Endothelial cell of umbilical vein (primary cell): ENCODE measurements at places on chromosomes 3 and 15.
A peak's percentile ranks its signal among the peaks of the same experiment; 100 is the strongest.

- no peaks in the 10 kb centered on the region for H3K27me3 ChIP-seq
- no peaks in the 10 kb centered on the region for H3K36me3 ChIP-seq
- no peak overlapping the region for H3K4me3 ChIP-seq
- no peaks in the 10 kb centered on the region for H3K4me1 ChIP-seq
- H3K27ac ChIP-seq = no peak overlapping the region
- no peak for DNase-seq
These were observed 16.8 kb upstream of the CRBN start for GRCh38 chr3:3196148-3196861.

DNA sequence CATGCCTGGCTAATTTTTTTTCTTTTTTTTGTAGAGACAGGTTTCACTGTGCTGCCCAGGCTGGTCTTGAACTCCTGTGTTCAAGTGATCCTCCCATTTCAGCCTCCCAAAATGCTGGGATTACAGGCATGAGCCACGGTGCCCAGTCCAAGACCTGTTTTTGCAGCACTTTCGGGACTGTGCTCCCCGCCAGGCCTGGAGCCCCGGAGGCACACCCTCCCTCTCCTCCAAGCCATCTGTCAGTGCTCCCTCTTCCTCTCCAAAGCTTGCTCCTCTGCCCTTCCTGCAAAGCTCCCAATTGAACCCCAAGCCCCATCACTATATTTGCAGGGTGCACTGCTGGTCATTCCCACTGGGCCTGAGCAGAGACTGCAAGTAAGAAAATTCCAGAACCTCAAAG is 98.1 kb downstream of the CORO2B start:
- H3K36me3 ChIP-seq = no peaks in the 10 kb centered on the region
- no peak overlapping the region for H3K27ac ChIP-seq
- no peaks in the 10 kb centered on the region for H3K4me1 ChIP-seq
- H3K27me3 ChIP-seq = peaks cover 3% of the 10 kb centered on the region

- H3K4me1 ChIP-seq = no peaks in the 10 kb centered on the region
- no peaks in the 10 kb centered on the region for H3K27me3 ChIP-seq
- no peak overlapping the region for H3K4me3 ChIP-seq
- H3K36me3 ChIP-seq = no peaks in the 10 kb centered on the region
- no peak overlapping the region for H3K27ac ChIP-seq
These were observed 94.9 kb upstream of the NSMCE3 start for GRCh38 chr15:29364426-29365078.

GRCh38 chr3:24854748-24855147 is 360.1 kb upstream of the THRB start:
- H3K36me3 ChIP-seq = no peaks in the 10 kb centered on the region
- H3K27me3 ChIP-seq = no peaks in the 10 kb centered on the region
- no peak for DNase-seq
- H3K4me1 ChIP-seq = peaks cover 3% of the 10 kb centered on the region
- no peak overlapping the region for H3K4me3 ChIP-seq

DNA sequence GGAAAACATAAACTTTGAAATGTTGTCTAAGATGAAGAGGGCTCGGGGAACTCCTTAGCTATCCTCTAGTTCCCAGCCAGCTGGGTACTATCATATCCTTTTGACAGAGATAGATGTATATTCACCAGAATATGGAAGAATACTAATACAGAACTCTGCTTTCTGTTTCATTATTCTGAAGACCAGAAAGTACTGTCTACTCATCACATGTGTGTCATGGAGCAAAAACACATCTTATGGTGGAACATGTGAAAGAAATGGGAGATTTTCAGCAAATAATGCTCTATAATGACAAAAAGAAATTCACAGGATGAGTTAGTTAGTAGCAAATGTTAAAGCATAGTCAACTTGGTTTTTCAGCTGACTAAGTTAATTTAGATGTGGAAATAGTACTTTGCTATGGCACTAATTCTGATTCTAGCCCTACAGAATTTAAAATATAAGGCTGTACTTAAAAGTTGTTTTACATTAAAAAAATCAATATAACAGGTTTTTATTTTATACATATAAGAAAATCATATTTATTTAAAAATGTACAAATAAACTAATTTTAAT is 16.5 kb downstream of the ISL2 start:
- peaks cover 4% of the 10 kb centered on the region for H3K27me3 ChIP-seq
- H3K4me1 ChIP-seq = no peaks in the 10 kb centered on the region
- no peaks in the 10 kb centered on the region for H3K36me3 ChIP-seq
- no peak overlapping the region for H3K4me3 ChIP-seq

GRCh38 chr15:65183865-65184159 is 1.3 kb downstream of the CLPX start:
- H3K36me3 ChIP-seq = peaks cover 5% of the 10 kb centered on the region
- peak overlapping the region; percentile 73 for H3K27ac ChIP-seq
- H3K27me3 ChIP-seq = no peaks in the 10 kb centered on the region
- peak overlapping the region; percentile 96 for H3K4me3 ChIP-seq
- peaks cover 9% of the 10 kb centered on the region for H3K4me1 ChIP-seq
- DNase-seq = peak; percentile 49
